ENCODE measurements at places on chromosomes 11 and 22. TPM values are rescaled to one million over a fixed set of nuclear protein-coding genes. Genes with fewer than 3 reads are reported as not detected.

The IGF2 gene
- 8.6 TPM for total RNA-seq

The JHY gene
- total RNA-seq, result 2.4 TPM

The RTN4RL2 gene
- 0.39 TPM for total RNA-seq

The PIH1D2 gene
- total RNA-seq, result 0.57 TPM

The TNNT3 gene
- total RNA-seq, result 2.1 TPM

The UCP3 gene
- total RNA-seq, result 0.69 TPM

The GLB1L2 gene
- 4.2 TPM for total RNA-seq

The DDI1 gene
- total RNA-seq, result not detected

The MMP12 gene
- not detected for total RNA-seq

The NAGA gene
- total RNA-seq, result 19.7 TPM

The ADAMTS8 gene
- not detected for total RNA-seq

DNA sequence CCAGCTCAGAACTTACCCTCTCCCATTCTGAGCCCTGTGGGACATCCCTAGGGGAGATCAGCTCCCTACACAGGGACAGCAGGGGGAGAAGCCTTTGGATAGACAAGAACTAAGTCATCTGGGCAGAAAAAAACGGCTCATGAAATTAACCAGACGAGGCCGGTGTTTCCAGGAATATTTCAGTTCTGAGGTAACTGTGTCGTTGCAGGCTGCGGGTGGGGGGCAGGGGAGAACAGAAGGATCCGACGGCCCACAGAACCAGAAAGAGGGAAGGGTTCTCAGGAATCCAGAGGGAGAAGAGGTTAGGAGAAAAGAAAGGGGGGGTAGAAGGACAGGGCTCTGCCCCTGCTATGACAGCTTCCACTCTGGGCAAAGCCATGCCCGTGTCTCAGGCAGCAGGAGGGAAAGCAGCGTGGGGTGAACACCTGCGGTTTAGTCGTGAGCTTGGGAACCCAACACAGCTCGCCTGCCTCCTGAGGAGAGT, 3.6 kb downstream of the CLCF1 start:
- peaks cover 32% of the 10 kb centered on the region for H3K27me3 ChIP-seq
- no peak for DNase-seq
- H3K4me1 ChIP-seq, result peaks cover 47% of the 10 kb centered on the region
- H3K4me3 ChIP-seq, result no peak overlapping the region

- peaks cover 17% of the 10 kb centered on the region for H3K4me1 ChIP-seq
- H3K27me3 ChIP-seq, result no peaks in the 10 kb centered on the region
- no peak overlapping the region for H3K4me3 ChIP-seq
- H3K36me3 ChIP-seq, result peaks cover 1% of the 10 kb centered on the region
Measured at GRCh38 chr11:95586155-95586554, 203.4 kb downstream of the FAM76B start.

- H3K4me1 ChIP-seq, result no peaks in the 10 kb centered on the region
- no peak overlapping the region for H3K4me3 ChIP-seq
- DNase-seq, result no peak
Measured at GRCh38 chr11:6824136-6824823, 21.2 kb upstream of the OR10A5 start.

DNA sequence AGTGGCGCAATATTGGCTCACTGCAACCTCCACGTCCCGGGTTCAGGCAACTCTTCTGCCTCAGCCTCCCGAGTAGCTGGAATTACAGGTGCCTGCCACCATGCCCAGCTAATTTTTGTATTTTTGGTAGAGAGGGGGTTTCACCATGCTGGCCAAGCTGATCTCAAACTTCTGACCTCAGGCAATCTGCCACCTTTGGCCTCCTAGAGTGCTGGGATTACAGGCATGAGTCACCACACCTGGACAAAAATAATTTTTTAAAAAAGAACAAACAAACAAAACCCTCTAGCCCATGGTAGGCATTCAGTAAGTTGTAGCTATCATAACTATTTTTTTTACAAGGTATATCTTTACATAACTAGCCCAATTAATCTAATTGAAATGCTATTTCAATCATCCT, 73.9 kb upstream of the CAPRIN1 start:
- no peak for DNase-seq
- no peaks in the 10 kb centered on the region for H3K4me1 ChIP-seq
- H3K27ac ChIP-seq, result no peak overlapping the region
- H3K27me3 ChIP-seq, result peaks cover 9% of the 10 kb centered on the region

DNA sequence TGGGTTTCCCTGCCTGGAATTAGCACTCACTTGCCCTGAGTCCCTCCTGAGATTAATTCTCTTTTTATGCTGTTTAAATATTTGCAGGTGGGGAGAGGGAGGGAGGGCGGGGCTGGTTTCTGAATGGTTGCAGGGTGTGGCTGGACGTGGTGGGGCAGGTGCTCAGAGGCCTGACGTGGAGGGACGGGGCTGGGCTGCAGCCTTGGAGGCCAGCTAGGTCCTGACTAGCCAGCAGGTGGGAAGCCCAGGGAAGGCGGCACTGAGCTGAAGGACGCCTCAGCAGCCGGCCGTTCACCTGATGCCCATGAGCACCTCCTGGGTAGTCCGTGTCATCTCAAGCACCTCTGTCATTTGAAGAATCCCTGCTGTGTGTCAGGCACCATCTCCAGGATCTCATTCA, 21.3 kb downstream of the SGSM1 start:
- no peak overlapping the region for H3K4me3 ChIP-seq
- no peak for DNase-seq
- no peaks in the 10 kb centered on the region for H3K36me3 ChIP-seq
- no peak overlapping the region for H3K27ac ChIP-seq
- no peaks in the 10 kb centered on the region for H3K27me3 ChIP-seq

DNA sequence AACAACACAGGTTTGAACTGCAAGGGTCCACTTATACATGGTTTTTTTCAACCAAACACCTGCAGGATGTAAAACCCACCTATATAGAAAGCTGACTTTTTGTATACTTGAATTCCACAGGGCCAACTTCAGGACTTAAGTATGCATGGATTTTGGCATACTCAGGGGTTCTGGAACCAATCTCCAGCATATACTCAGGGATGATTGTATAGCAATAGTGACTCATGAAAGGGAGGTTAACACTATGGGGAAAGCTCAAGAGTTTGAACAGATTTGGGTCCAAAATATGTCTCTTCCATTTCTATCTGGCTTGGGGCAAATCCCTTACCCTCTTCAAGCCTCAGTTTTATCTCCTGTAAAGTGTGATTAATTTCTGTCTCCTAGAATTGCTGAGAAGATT, 94.9 kb downstream of the MICAL2 start:
- peak overlapping the region; percentile 92 for H3K27ac ChIP-seq
- peaks cover 82% of the 10 kb centered on the region for H3K4me1 ChIP-seq
- H3K4me3 ChIP-seq, result no peak overlapping the region
- H3K27me3 ChIP-seq, result no peaks in the 10 kb centered on the region

DNA sequence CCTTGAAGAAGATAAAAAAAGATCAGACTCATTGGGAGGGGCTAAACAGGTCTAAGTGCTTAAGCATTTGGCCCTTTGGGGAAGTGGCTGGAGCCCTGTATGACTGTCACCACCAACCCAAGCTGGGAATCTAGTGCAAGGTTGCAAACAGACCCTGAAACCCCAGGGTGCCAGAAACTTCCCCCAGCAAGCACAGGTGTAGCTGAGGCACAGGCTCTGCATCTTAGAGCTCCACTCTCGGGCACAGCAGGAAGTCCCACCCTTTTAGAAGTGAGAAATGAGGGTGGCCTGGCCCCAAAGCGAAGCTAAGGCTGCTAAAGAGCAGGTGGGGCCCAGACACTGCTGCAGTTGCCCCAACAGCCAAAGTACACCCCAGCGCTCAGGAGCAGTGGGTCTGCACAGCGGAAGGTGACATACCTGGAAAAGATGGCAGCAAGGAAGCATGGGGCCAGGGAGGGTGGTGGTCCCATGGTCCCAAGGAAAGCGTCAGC, 5.8 kb upstream of the KDM2A start:
- H3K27ac ChIP-seq, result no peak overlapping the region
- peak; percentile 26 for DNase-seq
- H3K36me3 ChIP-seq, result no peaks in the 10 kb centered on the region

- peak; percentile 57 for DNase-seq
- no peaks in the 10 kb centered on the region for H3K27me3 ChIP-seq
- H3K4me1 ChIP-seq, result peaks cover 55% of the 10 kb centered on the region
- peak overlapping the region; percentile 93 for H3K27ac ChIP-seq
Measured at GRCh38 chr11:117097389-117098268, 599 bp downstream of the SIK3 start.

- no peak overlapping the region for H3K27ac ChIP-seq
- H3K27me3 ChIP-seq, result no peaks in the 10 kb centered on the region
- no peaks in the 10 kb centered on the region for H3K4me1 ChIP-seq
- H3K4me3 ChIP-seq, result no peak overlapping the region
Measured at GRCh38 chr11:606245-606644, 9.5 kb downstream of the IRF7 start.

DNA sequence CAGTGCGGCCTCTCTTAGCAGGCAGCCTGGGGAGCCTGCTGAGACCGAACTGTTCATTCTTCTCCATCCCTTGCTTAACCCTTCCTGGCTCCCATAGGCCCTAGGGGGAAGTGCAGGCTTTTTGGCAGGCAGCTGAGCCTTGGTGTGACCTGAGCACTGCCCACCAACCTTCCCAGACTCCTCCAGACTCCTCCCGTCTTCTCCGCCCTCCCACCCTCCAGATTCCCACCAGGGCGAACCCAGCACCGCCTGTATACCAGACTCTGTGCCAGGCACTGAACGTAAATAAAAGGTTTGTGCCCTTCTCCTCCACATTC, 7.9 kb downstream of the RELT start:
- no peaks in the 10 kb centered on the region for H3K36me3 ChIP-seq
- DNase-seq, result no peak
- no peak overlapping the region for H3K4me3 ChIP-seq
- H3K27me3 ChIP-seq, result no peaks in the 10 kb centered on the region

- peaks cover 11% of the 10 kb centered on the region for H3K27me3 ChIP-seq
- H3K27ac ChIP-seq, result no peak overlapping the region
- H3K36me3 ChIP-seq, result peaks cover 11% of the 10 kb centered on the region
- DNase-seq, result peak; percentile 90
- H3K4me1 ChIP-seq, result peaks cover 15% of the 10 kb centered on the region
Measured at GRCh38 chr11:57480409-57481137, 20.2 kb downstream of the RTN4RL2 start.

DNA sequence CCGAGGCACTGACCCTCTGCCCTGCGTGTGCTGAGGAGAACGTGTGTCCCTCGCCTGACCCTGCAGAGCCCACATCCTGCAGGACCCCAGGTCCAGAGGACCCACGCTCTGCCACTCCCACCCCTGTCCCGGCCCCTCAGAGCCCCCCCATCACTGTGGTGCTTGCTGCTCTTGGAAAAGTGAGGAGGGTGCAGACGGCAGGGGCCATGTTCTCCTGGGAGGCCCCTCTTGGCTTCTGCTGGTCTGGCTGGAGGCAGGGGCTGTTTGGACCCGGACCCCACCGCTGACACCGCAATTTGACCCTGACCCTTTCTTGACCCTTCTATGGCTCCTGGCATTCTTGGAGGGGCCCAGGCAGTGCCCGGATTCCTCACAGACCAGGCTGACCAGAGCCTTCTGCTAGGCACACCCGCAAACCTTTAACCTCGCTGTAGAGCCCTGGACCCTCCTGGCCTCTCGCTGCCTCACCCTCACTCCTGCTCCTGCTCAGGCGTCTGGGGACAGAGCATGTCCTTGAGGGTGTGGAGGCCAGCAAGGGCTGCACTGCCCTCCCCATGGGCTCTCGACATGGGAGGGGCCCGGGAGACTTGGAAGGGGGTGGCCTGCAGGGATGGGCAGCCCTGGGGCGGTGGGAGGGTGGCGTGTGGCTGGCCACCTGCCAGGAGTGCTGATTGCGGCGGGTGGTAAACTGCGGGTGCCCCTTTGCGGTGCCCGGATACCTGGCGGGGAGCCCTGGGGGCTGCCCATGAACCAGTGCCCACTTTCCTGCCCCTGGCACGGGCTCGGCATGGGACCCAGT, 37.0 kb upstream of the MUC5AC start:
- no peak overlapping the region for H3K27ac ChIP-seq
- H3K27me3 ChIP-seq, result peaks cover 5% of the 10 kb centered on the region

GRCh38 chr22:40472051-40472450, 101.7 kb downstream of the SGSM3 start:
- H3K36me3 ChIP-seq, result no peaks in the 10 kb centered on the region
- peaks cover 36% of the 10 kb centered on the region for H3K4me1 ChIP-seq
- H3K4me3 ChIP-seq, result no peak overlapping the region
- no peak for DNase-seq
- no peak overlapping the region for H3K27ac ChIP-seq
- H3K27me3 ChIP-seq, result no peaks in the 10 kb centered on the region

GRCh38 chr22:19629331-19629719, 85.0 kb upstream of the SEPTIN5 start:
- DNase-seq, result no peak
- no peaks in the 10 kb centered on the region for H3K36me3 ChIP-seq
- no peak overlapping the region for H3K4me3 ChIP-seq
- H3K27ac ChIP-seq, result no peak overlapping the region
- no peaks in the 10 kb centered on the region for H3K27me3 ChIP-seq

DNA sequence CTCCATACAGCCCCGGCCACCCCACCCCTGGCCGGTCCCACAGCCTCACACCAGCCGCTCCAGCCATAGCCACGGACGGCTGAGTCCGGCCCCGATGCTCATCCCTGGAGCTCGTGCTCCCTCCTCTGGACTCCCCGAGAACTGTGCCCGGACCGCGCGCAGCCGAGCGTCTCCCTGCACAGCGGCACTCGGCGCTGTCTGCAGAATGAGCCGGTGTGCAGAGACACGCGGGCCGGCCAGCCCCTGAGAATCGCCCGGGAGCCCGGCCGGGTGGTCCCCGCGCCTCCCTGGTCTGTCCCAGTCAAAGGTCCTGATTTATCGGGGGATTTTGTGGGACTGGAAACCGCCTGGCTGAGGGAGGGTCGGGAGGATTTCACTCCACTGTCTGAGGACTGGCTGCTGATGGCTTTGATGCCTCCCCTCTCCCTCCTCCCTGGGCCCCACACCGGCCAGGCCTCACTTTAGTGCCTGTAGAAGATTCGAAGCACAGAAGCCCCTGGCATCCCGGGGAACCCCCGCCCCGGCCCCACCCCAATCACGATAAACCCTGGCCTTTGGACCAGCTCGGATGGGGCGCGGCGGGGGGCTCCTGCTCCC, 102.7 kb downstream of the BRD1 start:
- H3K36me3 ChIP-seq, result no peaks in the 10 kb centered on the region
- DNase-seq, result peak; percentile 87
- peaks cover 28% of the 10 kb centered on the region for H3K27me3 ChIP-seq

DNA sequence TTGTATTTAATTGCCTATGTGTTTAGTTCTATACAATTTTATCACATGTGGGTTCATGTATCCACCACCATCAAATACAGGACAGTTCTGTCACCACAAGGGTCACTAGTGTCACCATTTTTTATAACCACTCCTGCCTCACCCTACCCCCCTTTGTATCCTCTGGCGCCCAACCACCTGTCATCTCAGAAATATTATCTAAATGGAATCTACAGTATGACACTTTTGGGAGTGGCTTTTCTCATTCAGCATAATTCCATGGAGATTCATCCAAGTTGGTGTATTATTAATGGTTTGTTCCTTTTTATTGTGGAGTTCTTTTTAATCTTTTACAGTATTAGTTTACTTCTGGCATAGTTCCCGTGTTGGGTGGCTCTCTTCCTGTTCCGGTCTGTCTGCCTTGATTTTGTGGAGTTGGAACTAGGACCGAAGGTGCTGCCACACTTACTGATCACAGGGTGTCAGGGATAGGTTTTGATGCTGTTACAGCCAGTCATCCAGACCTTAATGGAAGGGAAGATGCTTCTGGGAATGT, 58.5 kb downstream of the TNRC6B start:
- peak overlapping the region; percentile 44 for H3K27ac ChIP-seq
- H3K27me3 ChIP-seq, result no peaks in the 10 kb centered on the region
- DNase-seq, result no peak
- peaks cover 63% of the 10 kb centered on the region for H3K4me1 ChIP-seq

GRCh38 chr11:117479372-117479771, 151.7 kb downstream of the CEP164 start:
- H3K27me3 ChIP-seq, result no peaks in the 10 kb centered on the region
- H3K4me3 ChIP-seq, result no peak overlapping the region
- no peak overlapping the region for H3K27ac ChIP-seq
- no peaks in the 10 kb centered on the region for H3K36me3 ChIP-seq
- no peaks in the 10 kb centered on the region for H3K4me1 ChIP-seq

All from activated CD4-positive, alpha-beta T cell treated with anti-CD3 and anti-CD28 coated beads for 36 hours (primary cell).